Activated T-cell treated with anti-CD3 and anti-CD28 coated beads, Interleukin-2, amount 50 U/mL, for 24 hours (primary cell): ENCODE measurements at places on chromosomes 12 and 14.

DNA sequence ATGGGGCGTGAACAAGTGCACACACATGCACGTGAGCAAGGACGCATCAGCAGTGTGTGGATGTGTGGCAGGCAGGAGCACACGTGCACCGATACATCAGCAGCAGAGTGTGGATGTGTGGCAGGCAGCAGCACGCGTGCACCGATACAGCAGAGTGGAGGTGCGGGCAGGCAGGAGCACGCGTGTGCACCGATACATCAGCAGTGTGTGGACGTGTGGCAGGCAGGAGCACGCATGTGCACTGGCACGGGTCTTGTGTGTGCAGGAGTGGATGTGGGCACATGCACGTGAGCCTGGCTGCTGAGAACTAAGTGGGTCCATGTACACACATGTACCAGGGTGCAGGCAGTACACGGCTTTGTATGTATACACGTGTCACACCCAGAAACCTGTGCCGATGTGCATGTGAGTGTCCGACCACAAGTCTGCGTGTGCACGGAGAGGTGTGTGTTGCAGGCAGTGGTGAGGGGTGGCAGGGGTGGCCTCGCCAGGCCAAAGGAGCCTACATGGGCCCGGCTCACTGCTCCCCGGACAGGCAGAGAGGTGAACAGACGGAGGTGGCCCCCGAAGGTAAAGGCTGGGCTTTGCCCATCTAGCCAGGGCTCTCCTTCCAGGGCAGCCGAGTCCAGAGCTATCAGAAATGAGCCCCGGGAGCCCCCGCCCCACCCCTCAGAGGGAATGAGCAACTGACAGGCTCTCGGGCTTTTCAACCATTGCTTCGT lies 53.9 kb downstream of the RFLNA start:
- H3K4me3 ChIP-seq, result no peak overlapping the region
- no peaks in the 10 kb centered on the region for H3K4me1 ChIP-seq
- no peak overlapping the region for H3K27ac ChIP-seq

DNA sequence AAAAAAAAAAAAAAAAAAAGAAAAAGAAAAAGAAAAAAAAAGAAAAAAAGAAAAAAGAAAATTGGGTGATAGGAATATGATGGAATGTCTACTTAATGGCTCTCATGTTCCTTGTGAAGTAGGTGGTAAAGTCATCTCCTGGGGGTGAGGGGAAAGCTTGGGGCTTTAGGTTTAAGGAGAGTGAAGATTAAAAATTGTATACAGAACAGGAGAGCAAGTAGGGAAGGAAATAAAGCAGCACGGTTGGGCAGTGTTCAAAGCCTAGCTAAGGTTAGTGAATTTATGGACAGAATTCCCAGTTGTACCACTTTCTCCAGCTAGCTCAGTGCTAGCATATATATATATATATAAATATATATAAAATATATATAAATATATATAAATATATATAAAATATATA lies 40.0 kb upstream of the SLC2A13 start:
- no peak for DNase-seq
- H3K36me3 ChIP-seq, result no peaks in the 10 kb centered on the region
- no peaks in the 10 kb centered on the region for H3K4me1 ChIP-seq
- peaks cover 14% of the 10 kb centered on the region for H3K27me3 ChIP-seq
- H3K4me3 ChIP-seq, result no peak overlapping the region

DNA sequence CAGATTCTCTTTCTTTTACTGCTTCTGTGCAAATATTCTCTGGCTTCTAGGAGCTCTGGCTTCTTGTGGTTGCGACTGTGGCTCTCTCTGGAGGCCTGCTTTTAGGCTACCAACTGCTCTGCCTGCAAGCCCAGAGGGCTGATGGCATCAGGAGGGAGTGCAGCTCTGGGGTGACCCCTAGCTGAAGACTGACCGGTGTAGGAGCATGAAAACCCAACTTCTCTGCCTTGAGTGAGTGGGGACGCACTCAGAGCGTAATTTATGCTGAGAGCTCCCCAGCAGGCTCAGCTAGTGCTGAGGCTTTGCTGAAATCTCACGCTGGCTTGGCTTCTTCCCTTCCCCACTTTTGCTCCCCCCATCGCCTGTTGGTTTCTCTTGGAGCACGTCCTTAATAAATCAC lies 29.9 kb upstream of the RBM19 start:
- no peaks in the 10 kb centered on the region for H3K4me1 ChIP-seq
- H3K36me3 ChIP-seq, result no peaks in the 10 kb centered on the region
- no peak overlapping the region for H3K27ac ChIP-seq

- peaks cover 25% of the 10 kb centered on the region for H3K27me3 ChIP-seq
- DNase-seq, result no peak
- H3K4me1 ChIP-seq, result peaks cover 7% of the 10 kb centered on the region
- H3K4me3 ChIP-seq, result no peak overlapping the region
- H3K36me3 ChIP-seq, result no peaks in the 10 kb centered on the region
- H3K27ac ChIP-seq, result no peak overlapping the region
These were observed 83.6 kb downstream of the SPRING1 start for GRCh38 chr12:116654226-116654743.

DNA sequence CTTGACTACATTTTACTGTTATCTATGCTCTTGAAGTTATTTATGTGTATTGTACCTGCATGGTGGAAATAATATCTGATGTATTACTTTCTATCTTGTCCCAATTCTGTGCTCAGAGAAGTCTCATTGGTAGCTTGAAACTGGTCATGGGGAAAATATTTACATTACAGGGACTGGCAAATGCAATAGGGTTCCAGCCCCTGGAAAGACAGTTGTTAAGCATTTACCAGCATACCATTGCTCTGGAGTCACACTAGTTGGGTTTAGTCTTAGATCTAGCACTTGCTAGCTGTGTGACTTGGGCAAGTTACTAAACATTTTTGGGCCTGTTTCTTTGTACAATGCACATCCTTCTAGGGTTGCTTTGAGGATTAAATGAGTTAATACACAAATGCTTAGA lies 86.3 kb upstream of the NRXN3 start:
- peaks cover 4% of the 10 kb centered on the region for H3K27me3 ChIP-seq
- H3K27ac ChIP-seq, result no peak overlapping the region
- no peak for DNase-seq
- no peaks in the 10 kb centered on the region for H3K36me3 ChIP-seq
- H3K4me1 ChIP-seq, result no peaks in the 10 kb centered on the region

- H3K36me3 ChIP-seq, result no peaks in the 10 kb centered on the region
- peaks cover 32% of the 10 kb centered on the region for H3K27me3 ChIP-seq
- no peak overlapping the region for H3K27ac ChIP-seq
- peaks cover 5% of the 10 kb centered on the region for H3K4me1 ChIP-seq
- no peak overlapping the region for H3K4me3 ChIP-seq
These were observed 1097.4 kb upstream of the TMEM132C start for GRCh38 chr12:127169321-127170181.

GRCh38 chr12:87812681-87813080 lies 216.5 kb downstream of the C12orf50 start:
- no peaks in the 10 kb centered on the region for H3K36me3 ChIP-seq
- H3K27ac ChIP-seq, result no peak overlapping the region
- H3K27me3 ChIP-seq, result no peaks in the 10 kb centered on the region

GRCh38 chr14:85413836-85414526 lies 116.0 kb upstream of the FLRT2 start:
- no peak overlapping the region for H3K27ac ChIP-seq
- no peak for DNase-seq
- H3K36me3 ChIP-seq, result no peaks in the 10 kb centered on the region
- H3K27me3 ChIP-seq, result no peaks in the 10 kb centered on the region

DNA sequence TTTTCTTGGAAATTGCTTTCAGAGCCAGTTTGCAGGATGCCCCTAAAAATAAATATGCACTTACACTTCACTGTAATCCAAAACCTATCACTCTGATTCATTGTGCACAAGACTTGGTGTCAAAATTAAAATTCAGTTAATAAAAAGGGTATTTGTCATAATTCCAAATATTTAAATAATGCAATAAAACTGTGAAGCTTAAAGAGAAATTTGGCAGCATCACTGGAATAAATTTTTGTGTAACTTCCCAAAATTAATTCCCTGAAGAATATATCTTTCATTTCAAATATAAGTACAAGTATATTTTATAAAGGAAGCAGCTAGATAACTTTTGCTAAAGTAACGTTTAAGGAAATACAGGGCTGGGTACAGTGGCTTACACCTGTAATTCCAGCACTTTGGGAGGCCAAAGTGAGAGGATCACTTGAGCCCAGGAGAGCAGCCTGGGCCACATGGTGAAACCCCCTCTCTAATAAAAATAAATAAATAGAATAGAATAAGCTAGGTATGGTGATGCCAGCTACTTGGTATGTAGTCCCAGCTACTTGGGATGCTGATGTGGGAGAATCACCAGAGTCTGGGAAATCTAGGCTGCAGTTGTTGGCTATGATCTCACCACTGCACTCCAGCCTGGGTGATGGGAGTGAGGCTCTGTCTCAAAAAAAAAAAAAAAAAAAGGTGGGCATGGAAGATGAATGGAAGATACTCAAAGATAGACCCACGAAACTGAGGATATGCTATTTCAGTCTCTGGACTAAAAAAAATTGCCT lies 233.8 kb downstream of the FBXL14 start:
- peaks cover 4% of the 10 kb centered on the region for H3K36me3 ChIP-seq
- H3K27ac ChIP-seq, result no peak overlapping the region
- H3K4me1 ChIP-seq, result no peaks in the 10 kb centered on the region
- no peak for DNase-seq
- no peak overlapping the region for H3K4me3 ChIP-seq
- H3K27me3 ChIP-seq, result no peaks in the 10 kb centered on the region

DNA sequence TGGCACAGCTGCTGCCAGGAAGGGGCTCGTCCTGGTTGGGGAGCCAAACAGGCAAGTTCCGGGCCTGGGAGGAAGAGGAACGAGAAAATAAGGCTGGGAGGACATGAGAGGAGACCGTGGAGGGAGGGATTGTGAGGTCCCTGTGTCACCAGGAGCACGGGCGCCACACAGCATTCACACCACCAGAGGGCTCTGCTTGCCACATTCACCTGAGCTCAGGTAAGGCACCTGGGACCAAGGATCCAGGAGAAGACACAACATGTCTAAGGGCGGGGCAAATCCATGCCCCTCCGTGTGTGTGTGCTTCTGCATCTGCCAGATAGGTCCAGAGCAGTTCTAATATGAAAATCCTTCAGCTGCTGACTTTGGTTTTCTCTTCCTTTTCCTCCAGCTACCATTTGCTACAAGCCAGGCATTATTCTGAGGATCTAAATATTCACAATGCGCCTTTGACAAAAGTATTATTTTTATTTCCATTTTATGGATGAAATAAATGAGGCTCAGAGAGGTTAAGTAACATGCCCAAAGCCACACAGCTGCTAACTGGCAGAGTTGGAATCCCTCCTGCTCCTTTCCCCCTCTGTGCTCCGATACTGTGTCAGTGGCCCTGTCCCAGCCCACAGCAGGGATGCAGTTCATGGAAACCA lies 14.6 kb downstream of the RAPGEF3 start:
- peak; percentile 69 for DNase-seq
- no peak overlapping the region for H3K4me3 ChIP-seq
- H3K27ac ChIP-seq, result no peak overlapping the region
- H3K4me1 ChIP-seq, result peaks cover 22% of the 10 kb centered on the region
- H3K36me3 ChIP-seq, result no peaks in the 10 kb centered on the region

DNA sequence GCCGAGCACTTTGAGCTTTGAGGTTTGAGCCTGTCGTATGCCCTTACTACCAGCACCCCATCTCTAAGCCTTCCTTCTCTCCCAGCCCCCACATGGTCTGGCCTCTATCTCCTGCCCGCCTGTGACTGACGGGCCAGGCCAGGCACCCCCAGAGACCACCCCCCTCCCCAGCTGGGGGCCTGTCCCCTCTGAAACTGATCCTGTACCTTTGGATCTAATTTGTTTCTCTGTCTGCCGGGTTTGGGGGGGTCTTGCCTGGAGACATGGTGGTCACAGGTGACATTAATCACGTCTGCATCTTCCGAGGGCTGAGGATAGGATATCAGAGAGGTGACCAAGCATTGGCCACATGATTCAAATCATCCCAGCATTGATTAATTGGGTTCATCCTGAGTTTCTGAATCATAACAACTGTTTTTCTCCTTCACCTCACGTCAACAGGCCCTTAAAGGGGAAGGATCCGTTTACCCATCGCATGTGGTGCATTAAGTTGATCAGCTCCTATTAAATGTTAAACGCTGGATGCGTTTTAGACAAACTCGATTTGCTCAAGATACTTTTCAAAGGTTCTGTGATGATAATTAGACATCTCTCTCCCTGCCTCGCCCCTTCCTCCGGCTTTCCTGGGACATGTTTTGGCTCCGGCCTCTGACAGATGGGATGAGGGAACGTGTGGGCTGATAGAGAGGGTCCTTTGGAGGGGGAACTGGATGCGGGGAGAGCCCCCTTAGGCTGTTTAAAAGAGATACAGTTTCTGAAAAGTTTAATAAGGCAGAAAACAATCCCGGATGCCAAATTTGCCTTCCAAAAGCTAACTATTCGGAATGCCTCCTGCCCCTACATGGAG lies 63.3 kb upstream of the TBX3 start:
- DNase-seq, result no peak
- H3K36me3 ChIP-seq, result no peaks in the 10 kb centered on the region
- H3K4me1 ChIP-seq, result no peaks in the 10 kb centered on the region
- no peak overlapping the region for H3K27ac ChIP-seq

DNA sequence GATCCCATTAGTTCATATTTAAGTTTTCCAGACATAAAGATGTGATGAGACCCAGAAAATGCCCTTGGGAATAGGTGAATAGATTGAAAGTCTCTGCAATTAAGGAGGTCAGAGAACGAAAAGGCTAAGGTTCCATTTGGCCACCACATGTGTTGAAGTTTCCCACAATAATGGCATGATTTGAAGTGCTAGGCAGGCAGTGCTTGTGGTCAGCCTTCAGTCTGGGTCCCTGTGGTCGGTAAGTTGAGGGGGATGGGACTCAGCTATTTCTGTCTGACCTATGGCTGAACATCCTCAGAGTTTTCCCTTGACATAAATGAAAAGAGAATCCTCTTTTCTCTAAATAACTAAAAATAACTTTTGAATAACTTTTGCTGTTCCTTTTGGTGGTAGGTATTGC lies 92.4 kb downstream of the PELI2 start:
- peaks cover 15% of the 10 kb centered on the region for H3K4me1 ChIP-seq
- H3K4me3 ChIP-seq, result no peak overlapping the region
- no peak overlapping the region for H3K27ac ChIP-seq
- no peaks in the 10 kb centered on the region for H3K36me3 ChIP-seq

- no peak overlapping the region for H3K27ac ChIP-seq
- H3K4me1 ChIP-seq, result peaks cover 14% of the 10 kb centered on the region
- no peaks in the 10 kb centered on the region for H3K27me3 ChIP-seq
- no peak overlapping the region for H3K4me3 ChIP-seq
- H3K36me3 ChIP-seq, result no peaks in the 10 kb centered on the region
These were observed 16.7 kb upstream of the MAP1LC3B2 start for GRCh38 chr12:116542345-116542956.

- H3K36me3 ChIP-seq, result no peaks in the 10 kb centered on the region
- H3K4me3 ChIP-seq, result no peak overlapping the region
- no peak overlapping the region for H3K27ac ChIP-seq
- DNase-seq, result no peak
- no peaks in the 10 kb centered on the region for H3K4me1 ChIP-seq
- peaks cover 3% of the 10 kb centered on the region for H3K27me3 ChIP-seq
These were observed 186.5 kb upstream of the LHX5 start for GRCh38 chr12:113658006-113658655.
